ENCODE measurements at places on chromosomes 12 and 14.

GRCh38 chr14:74400919-74401503 is 25.0 kb downstream of the SYNDIG1L start:
- no peak for DNase-seq

DNA sequence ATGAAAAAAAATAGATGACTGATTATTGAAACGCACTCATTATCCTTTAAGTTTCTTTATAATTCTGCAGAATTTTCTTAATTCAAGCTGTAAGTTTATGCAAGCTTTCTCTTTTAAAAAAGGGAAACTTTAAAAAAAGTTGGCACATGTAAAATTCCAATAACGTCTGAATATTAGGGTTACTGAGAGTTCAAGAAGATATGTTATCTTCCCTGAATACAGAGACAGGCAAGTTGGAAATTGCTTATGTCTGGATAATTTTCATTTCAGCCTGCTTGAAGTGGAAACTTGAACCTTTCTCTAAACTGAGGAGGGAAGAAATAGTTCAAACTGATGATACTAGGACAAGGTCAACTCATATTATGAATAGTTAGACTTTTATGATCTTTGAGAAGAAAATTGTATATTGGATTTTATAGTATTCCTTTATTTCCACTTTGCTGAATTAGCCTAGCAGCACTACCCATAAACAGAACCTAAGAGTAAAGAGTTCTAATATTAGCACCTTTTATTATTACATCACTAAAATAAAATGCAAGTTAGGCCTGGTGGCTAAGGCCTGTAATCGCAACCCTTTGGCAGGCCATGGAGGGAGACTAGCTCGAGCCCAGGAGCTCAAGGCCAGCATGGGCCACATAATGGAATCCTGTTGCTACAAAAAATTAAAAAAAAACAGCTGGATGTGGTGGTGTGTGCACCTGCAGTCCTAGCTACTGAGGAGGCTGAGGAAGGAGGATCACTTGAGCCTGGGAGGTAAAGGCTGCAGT is 288.0 kb downstream of the TRHDE start:
- no peak for DNase-seq

- no peak for DNase-seq
Observed at GRCh38 chr12:116091579-116091978, 185.9 kb downstream of the MED13L start.

DNA sequence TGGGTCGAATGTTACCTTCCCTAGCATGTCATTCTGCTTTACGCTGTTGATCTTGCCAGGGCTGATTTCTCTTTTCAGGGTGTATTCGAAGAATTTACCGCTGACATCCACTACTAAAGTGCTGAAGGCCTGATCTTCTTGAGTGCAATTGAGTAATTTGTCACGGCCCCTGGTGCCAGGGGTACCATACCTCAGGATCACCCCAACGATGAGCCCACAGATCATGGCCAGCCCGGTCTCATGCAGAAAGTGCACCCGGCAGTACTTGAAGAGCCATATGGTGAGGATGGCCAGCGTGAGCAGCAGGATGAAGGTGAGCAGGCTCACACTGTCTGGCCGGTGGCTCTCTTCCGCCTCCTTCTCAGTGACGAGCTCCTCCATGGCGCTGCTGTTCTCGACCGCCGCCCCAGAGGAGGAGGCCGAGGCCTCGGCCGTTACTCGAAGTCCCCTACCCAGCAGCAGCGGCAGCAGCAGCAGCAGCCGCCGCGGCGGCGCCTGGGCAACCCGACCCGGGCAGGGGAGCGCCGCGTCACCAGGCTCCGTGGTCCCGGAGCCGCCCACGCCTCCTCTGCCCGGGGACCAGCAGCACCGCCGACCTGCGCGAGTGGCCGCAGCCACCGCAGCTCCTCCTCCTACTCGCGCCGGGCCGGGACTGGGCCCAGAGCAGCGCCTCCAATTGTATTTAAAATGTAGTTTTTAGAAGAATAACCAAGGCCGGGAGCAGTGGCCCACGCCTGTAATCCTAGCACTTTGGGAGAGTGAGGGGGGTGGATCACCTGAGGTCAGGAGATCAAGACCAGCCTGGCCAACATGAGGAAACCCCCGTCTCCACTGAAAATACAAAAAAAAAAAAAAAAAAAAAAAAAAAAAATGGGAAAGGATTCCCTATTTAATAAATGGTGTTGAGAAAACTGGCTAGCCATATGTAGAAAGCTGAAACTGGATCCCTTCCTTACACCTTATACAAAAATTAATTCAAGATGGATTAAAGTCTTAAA is 58.5 kb upstream of the TMPO start:
- DNase-seq: no peak

DNA sequence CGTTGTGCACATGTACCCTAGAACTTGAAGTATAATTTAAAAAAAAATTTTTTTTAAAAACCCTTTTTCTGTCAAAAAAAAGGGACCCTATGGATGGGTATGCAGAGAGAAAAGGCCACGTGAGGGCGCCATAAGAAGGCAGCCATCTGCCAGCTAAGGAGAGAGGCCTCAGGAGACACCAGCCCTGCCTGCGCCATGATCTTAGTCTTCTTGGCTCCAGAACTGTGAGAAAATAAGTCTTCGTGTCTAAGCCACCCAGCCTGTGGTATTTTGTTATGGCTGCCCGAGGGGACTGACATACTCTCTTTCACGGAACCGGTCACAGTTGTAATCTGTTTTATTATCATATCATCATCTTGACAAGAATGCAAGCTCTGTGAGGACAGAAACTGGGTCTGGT is 174.8 kb downstream of the EFCAB11 start:
- no peak for DNase-seq

- no peak for DNase-seq
Observed at GRCh38 chr12:65093606-65094005, 27.5 kb downstream of the WIF1 start.

- DNase-seq: no peak
Observed at GRCh38 chr12:72523754-72524153, 251.6 kb downstream of the TRHDE start.

- no peak for DNase-seq
Observed at GRCh38 chr12:27504507-27504906, 19.5 kb upstream of the PPFIBP1 start.

GRCh38 chr12:54388237-54389133 is 4.0 kb upstream of the ZNF385A start:
- no peak for DNase-seq

GRCh38 chr12:25675808-25676207 is 122.7 kb upstream of the LMNTD1 start:
- DNase-seq: no peak

- no peak for DNase-seq
Observed at GRCh38 chr12:54504550-54504949, 7.0 kb downstream of the NCKAP1L start.

DNA sequence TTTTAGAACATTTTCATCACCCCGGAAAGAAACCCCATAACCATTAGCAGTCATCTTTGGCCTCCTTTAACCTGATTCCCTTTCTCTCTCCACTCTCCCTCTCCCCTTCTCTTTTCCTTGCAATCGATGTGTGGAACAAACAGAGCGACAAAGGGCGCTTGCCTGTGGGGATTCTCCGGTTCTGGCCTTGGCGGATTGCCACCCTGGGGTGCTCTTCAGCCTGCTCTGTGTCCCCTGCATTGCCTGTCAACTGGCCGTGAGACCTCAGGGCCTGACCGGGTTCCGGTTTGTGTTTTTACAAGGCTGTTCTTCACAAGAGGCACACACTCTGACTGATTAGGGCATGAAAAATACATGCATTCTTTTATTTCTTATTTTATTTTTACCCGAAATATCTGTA is 27.8 kb downstream of the LRTM2 start:
- no peak for DNase-seq

GRCh38 chr14:52307376-52307775 is 6.7 kb upstream of the PTGER2 start:
- DNase-seq: no peak

GRCh38 chr14:91317381-91318308 is 73.1 kb upstream of the GPR68 start:
- peak; percentile 54 for DNase-seq

- DNase-seq: no peak
Observed at GRCh38 chr14:50620341-50620740, 47.8 kb downstream of the SAV1 start.

- no peak for DNase-seq
Observed at GRCh38 chr12:51784688-51785087, 63.8 kb downstream of the FIGNL2 start.

DNA sequence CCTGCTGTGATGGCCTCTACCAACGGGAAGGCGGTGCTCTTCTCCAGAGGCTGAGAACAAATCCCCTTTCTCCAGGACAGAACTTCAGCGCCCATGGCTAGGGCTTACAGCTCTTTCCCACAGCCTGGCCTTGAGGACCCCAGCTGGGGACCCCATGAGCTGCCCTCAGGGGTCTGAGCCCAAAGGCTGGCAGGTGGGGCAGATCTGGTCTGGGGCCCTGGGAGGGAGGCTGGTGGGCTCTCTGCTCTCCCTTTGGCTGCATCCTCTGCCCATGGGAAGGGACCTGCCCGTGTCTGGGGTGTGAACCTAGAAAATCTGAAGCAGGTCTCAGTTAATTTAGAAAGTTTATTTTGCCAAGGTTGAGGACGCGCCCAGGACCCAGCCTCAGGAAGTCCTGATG is 322.1 kb downstream of the ADGRD1 start:
- DNase-seq: no peak

- DNase-seq: no peak
Observed at GRCh38 chr14:105517096-105517495, 9.3 kb upstream of the TMEM121 start.

DNA sequence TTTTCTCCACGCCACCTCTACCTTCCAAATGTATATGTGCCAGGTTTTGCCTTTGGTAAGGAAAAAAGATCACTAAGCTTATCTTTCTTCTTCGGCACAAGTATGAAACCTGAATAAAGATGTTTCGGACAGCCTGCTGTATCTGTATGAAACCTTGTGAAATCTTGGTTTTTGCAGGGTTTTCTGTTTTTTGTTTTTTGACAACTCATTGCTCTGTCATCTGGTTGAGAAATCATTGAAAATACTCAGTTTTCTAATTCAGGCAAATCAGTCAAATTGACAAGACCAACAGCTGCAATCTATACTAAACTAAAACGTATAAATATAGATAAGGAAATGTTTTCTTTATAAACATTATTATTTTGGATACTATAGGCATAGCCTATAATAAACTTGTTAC is 63.1 kb upstream of the FGD4 start:
- no peak for DNase-seq

GRCh38 chr12:22738945-22739344 is 114.0 kb downstream of the ETNK1 start:
- DNase-seq: no peak

- DNase-seq: no peak
Observed at GRCh38 chr12:132204063-132204792, 60.0 kb downstream of the NOC4L start.

- DNase-seq: no peak
Observed at GRCh38 chr14:104091061-104091926, 5.8 kb downstream of the ASPG start.

GRCh38 chr14:69429643-69430042 is 31.2 kb downstream of the SLC39A9 start:
- DNase-seq: no peak

GRCh38 chr12:98465950-98466602 is 49.3 kb upstream of the TMPO start:
- DNase-seq: no peak

GRCh38 chr12:81835783-81836182 is 76.6 kb upstream of the PPFIA2 start:
- DNase-seq: no peak

GRCh38 chr12:79897617-79898016 is 37.3 kb downstream of the PPP1R12A start:
- DNase-seq: no peak

- DNase-seq: no peak
Observed at GRCh38 chr12:102571889-102572288, 91.5 kb upstream of the IGF1 start.
